Transverse colon (tissue), 4 donors: ENCODE measurements at places on chromosomes 2 and 18.

DNA sequence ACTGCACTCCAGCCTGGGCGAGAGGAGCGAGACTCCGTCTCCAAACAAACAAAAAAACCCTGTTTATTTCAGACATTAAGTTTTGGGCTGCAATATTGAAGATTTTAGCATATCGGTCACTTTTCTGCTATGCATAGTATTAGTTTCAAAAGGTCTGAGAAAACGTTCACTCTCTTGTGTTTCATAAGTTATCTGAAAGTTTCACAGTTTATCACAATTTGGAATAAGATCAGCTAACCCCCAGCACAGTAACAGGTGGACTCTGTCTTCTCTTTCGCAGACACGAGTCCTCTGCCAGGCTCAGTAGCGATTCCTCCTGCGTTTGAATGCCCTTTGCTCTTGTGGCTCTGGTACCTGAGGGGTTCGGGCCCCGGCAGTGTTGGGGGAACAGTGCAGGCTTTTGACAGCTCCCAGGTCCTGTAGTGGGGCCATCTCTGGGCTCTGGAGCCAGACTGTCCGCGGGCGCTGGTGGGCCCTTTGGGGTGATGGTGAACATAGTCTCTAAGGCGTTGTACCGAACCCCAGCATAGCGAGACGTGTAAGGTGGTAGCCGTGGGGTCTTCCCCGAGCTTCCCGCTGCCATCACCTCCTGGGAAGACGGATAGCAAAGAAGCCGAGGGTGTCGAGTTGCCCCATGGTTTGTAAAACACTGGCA, 20.4 kb downstream of the NFATC1 start:
- no peak for DNase-seq

GRCh38 chr2:63192169-63192888, 141.7 kb downstream of the OTX1 start:
- no peak for DNase-seq

DNA sequence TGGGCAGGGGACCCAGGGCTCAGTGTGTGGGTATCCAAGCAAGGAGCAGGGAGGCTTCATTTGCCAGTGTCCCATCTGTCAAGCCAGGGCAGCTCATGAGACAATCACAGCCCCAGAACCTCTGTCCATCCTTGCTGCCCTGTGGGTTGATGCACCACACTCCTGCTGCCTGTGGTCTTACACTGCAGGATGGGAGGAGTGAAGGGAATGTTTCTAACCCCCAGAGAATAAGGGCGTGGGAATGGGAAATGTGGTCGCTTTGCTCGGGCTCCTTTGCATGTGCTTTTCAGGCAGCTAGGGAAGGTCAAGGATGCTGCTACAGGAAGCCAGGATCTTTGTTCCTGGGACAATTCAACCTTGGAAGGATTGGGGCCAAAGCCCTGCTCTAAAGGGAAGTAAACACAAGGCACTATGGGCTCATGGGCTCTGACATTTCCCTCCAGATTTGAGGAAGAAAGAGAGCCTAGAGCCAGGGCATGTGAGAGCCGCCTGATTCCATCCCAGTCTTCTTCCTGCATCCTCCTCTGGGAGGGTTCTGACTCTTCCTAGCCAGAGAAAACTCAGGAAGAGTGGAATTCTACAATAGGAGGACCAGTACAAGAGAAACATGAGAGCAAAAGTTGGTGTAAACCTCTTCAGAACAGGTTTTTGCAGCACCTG, 18.8 kb upstream of the MAP3K20 start:
- DNase-seq = no peak

GRCh38 chr2:155485141-155485842, 786.8 kb downstream of the KCNJ3 start:
- no peak for DNase-seq

- DNase-seq = no peak
Measured at GRCh38 chr18:12462242-12462641, 54.5 kb downstream of the PRELID3A start.

DNA sequence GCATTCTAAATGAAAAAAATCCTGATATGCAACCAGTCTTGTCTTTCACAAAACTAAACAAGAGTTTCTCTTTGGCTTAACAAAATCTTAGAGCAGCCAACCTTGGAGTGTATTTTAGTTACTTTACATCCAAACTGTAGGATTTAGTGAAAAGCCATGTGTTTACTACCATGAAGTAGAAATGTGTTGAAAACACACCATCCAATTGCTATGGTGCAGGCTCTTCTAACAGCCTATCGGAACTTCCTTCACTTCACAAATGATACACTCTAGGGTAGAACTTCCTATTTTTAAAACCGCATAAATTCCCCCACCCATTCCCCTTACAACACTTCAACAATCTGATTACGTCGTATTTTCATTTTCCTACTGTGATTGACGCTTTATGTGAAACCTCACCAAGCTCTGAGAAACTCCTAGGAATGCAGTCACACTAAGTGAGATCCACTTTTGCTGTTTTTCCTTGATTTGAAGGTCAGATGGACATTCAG, 74.4 kb upstream of the MAP4K4 start:
- no peak for DNase-seq

- DNase-seq = no peak
Measured at GRCh38 chr2:222739939-222740338, 68.5 kb downstream of the MOGAT1 start.

DNA sequence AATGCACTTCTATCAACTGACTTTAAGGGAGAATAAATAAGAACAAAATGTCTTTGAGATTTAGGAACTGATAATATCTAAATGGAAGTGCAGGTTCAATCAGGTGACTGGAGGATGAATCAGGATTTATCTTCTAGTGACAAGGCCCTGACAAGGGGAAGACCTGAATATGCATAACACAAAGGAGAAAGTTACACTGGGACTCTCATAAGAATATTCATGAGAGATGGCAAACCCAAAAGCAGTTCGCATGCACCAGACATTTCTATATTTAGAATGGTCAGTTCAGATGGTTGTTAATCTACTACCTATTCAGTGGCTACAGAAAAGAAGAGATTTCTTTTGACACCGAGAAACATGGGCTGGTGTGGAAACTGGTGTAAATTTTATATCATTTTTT, 1771.3 kb upstream of the LRRTM1 start:
- no peak for DNase-seq

DNA sequence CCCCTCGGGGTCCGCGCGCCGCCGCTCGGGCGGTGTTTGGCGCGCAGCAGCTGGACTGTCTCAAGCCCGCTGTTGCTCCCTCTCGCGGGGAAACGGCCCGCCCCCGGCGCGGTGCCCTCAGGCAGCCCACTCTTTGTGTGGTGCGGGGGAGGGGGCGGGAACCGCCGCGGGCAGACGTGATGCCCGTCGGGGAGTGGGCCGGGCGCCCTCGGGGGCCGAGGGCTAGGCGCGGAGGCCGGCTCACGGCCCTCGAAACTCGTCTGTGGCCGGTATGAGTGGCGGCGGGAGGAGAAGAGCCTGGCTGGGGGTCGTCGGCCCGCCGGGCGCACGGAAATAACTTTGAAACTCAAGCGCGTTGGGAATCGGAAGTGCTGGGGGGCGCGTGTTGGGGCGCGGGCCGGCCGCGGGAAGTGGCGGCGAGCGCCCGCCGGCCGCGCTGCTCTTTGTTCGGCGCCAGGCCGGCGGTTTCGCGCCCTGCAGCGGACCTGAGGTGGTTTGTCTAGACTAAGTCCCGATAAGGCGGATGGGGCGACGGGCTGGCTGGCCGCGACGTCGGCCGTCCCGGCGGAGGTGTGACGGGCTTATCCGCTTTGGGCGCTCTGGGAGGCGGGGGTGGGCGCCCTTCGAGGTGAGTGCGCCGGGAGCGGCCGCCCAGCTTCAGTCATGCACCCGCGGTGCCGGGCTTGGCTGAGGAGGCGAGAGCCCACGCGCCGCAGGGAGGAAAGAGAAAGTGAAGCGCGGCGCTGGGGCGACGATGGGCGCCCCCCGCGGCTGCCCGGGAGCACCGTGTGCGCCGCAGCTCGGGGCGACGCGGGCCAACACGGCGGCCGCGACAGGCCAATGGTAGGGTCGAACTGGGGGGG, 679 bp downstream of the PTMA start:
- peak; percentile 38 for DNase-seq

- no peak for DNase-seq
Measured at GRCh38 chr2:190462181-190462580, 54.0 kb downstream of the MFSD6 start.

- DNase-seq = no peak
Measured at GRCh38 chr18:61883547-61883946, 9.3 kb downstream of the RNF152 start.

DNA sequence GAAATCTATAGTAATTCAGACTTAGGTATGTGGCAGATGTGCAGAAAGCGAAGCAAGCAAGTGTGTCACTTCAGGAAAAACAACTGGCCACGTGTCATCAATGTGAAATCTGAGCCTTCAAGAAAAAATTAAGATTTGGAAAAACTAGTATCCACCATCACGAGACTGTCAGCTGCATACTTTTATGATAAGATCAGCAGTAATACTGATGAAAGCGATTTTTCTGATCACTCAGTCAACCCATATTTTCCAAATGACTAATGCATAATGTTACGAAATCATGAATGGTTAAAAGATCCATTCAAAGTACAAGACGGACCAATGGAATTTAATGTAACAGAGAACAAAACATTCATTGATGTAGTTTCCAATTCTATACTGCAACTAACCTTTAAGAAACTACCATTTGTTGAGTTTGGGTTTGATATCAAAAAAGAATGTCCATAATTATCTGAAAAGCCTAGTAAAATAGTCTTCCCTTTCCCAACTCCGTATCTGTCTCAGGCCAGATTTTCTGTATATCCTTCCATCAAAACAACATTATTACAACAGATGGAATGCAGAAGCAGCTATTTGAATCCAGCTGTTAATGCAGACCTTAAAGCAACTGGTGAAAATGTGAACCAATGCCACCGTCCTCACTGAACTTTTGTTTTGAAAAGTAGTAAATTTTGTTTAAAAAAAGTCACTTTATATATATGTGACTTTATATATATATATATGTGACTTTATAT, 17.0 kb upstream of the BCL2 start:
- no peak for DNase-seq

- DNase-seq = no peak
Measured at GRCh38 chr2:230905448-230906421, 19.3 kb downstream of the GPR55 start.

DNA sequence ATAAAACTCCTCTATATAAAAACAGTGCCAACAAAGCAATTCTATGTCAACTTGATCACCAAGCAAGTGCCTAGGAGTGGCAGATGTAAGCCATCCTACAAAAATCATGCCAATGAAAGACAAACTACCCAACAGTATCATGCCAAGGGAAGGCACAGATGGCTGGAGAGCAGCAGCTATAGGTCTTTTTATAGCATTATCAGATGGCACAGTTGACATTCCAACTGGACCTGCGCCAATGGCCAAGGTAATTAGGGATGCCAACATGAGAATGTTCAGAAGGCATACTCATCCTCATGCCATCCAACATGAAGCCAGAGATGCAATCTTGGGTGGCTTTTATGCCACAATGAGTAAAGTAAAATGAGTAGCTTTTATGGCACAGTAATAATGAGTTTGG, 237.3 kb downstream of the OTX1 start:
- no peak for DNase-seq
